Activated B cell treated with CpG ODN at 0.5 μM for 24 hours (primary cell): ENCODE measurements at places on chromosomes 1 and 21.

DNA sequence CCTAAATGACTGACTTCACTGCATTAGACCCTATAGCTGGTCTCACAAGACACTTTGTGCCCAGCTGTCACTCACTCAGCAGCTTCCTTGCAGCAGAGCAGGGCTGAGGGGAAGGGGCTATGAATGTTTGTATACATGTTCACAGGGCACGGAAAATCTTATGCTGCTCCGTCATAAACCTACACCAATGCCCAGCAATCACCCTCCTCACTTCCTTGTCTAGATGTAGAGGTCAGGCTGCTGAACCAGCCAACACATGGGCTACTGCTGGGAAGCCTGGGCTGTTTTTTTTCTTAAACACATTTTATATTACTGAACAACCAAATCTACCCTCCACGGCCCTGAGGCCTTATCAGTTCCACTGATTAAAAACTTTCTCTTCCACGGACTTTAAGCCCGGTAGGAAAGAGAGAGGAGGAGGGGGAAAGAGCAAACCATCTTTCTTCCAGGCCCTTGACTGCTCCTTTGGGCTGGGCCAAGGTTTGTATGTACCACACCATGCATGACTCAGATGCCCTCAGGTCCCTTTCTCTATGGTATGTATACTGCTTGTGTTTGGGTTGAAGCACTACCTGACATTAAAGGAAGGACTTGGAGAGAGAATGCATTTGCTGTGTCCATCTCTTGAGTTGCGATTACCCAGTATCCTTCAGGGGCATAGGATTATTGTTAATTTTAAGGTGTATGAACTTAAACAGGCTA is 12.7 kb downstream of the MTFR1L start:
- no peak for DNase-seq

DNA sequence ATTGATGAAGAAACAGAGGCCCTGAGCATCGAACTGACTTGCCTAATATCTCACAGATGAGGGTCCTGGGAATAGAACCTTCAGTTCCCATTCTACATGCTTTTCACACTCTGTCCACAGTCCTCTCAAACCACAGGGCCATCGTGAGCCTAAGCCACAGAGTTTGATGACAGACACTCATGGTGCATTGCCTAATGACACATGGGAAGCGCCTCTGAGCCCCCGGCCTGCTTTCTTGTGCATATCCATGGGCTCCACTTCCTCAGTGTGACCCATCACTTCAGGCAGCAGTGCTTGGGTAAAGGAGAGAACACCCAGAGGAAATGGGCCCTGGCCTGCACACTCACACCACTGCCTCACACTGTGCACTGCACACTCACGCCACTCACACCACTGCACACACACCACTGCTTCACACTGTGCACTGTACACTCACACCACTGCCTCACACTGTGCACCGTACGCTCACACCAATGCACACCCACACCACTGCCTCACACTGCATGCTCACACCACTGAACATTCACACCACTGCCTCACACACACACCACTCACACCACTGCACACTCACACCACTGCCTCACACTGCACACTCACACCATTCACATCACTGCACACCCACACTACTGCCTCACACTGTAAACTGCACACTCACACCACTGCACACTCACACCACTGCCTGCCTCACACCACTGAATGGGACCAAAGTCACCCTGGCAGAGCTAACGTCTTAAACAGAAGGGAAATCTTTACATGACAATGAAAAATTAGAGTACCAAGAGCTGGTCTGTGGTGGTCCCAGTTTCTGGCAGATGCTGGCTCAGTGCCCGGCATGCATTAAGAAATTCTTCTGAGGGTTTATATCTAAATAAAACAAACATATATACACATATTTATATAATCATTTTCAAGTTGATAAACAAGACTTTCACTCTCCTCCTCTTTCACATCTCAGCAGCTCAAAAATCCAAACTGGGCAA is 53.0 kb downstream of the KANK4 start:
- no peak for DNase-seq

GRCh38 chr1:186420311-186420710 is 40.6 kb downstream of the PDC start:
- no peak for DNase-seq

GRCh38 chr1:5745800-5746610 is 246.2 kb downstream of the NPHP4 start:
- DNase-seq = peak; percentile 23

DNA sequence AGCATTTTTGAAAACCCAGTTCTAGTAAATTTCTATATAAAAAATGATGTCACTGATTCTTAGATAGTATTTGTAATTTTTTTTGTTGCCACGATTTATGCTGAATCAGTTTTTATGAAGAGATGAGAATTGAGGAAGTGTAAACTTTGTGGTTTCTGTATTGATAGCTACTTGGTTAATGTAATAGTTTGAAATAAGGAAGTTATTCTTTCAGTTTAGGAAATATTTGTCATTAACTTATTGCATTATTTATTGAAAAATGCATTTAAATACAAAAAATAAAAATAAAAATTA is 97.8 kb downstream of the ZFYVE9 start:
- DNase-seq = no peak

DNA sequence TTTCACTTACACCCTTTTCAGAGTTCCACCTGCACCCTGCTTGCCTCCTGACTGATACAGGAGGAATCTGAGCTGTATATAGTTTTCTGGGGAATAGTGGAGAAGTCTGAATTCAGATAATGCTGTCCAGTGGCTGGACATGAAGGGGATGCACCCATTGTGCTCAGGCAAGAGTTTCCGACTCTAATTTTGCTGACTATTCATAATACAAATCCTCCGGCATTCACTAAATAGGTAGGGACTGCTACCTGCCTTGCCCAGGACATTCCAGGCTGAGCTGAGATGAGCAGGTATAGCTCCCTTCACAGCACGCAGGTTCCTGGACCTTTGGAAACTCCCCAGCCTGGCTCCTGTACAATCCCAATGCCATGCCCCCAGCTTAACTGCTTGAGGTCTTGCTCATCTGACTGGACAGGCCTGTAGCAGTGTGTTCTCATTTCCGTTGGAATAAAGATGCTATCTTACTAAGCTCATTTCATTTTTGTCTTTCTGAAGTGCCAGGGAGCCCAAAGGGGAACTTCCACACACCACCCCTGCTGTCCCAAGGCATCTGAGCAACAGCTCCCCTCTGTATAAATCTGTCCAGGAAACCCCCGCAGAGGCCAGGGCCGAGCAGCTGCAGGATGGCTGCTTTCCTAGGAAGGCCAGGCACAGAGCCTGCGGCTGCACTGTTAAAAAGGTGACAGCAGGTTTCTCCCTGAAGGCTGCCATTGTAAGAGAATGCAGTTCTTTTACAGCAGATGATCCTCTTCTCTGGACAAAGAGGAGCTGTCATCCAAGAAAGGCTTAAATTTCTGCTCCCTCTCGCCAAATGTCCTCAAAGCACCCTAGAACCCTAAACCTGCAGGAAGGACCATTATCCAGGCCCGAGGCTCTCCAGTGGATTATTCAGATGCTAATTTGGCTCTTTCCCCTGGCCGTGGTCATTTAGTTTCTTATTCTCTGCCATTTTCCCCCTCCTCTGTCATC is 21.7 kb upstream of the VASH2 start:
- no peak for DNase-seq

GRCh38 chr21:45409466-45410150 is 4.6 kb downstream of the COL18A1 start:
- no peak for DNase-seq

- no peak for DNase-seq
Observed at GRCh38 chr1:221284028-221284427, 404.8 kb downstream of the HLX start.

- DNase-seq = no peak
Observed at GRCh38 chr21:26967062-26967913, at the start of gene ADAMTS5. Gene ADAMTS5, minus strand, starts transcription at chr21:26967088. Its CDS starts 697 bp downstream, at chr21:26966391.

- DNase-seq = no peak
Observed at GRCh38 chr1:238832106-238832505, 554.3 kb upstream of the CHRM3 start.

GRCh38 chr1:101567582-101568189 is 330.9 kb downstream of the S1PR1 start:
- DNase-seq = peak; percentile 17

- no peak for DNase-seq
Observed at GRCh38 chr1:87226341-87226760, 102.3 kb upstream of the LMO4 start.

GRCh38 chr1:87042111-87042811 is 127.8 kb downstream of the HS2ST1 start:
- no peak for DNase-seq
